RPMI8226 (cell line): ENCODE measurements at places on chromosomes 7 and 10.

DNA sequence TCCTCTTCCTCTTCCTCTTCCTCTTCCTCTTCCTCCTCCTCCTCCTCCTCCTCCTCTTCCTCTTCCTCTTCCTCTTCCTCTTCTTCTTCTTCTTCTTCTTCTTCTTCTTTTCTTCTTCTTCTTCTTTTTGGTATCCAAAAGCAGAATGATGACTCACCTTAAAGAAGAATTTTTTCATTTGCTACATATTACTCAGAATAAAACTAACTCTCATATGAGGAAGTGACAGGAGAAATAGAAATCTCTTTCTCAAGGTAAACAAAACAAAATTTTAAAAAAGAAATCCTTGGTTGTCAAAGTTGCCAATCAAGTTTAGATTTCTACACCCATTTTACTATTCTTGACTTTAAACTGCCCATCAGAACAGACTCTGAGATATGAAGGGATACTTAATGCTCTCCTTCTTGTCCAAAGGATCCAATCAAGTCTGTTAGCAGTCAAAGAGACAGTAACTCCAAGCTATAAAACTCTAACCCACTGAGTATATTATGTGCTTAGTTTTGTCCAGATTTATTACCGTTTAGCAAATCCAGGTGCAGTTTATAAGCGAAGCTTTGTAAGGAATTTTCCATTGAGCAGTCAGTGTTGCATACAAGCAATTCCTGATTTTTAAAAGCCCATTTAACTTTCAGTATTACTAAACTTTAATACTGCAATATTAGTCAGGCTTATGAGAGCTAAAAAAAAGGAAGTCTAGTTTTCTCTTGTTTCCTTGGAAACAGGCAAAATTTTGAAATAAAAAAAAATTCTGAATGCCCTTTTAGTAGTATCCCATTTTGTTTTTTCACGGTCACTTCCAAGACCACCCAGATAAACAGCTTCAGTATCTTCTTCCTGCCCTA is 43.1 kb upstream of the SNX13 start:
- no peak for DNase-seq

DNA sequence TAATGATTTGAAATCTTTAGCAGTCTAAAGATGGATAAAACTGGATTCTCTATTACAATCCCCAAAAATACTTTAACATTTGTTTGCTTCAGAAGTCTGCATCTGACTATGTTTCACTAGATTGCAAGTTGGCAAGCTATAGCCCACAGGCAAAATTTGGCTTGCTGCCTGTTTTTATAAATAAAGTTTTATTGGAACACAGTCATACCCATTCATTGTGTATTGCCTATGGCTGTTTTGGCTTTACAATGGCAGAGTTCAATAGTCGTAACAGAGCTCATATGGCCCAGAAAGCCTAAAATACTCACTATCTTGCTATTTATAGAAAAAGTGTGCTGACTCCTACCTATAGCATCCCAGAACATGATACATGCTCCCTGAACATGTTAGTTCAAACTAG is 89.0 kb upstream of the GPR141 start:
- DNase-seq: no peak

DNA sequence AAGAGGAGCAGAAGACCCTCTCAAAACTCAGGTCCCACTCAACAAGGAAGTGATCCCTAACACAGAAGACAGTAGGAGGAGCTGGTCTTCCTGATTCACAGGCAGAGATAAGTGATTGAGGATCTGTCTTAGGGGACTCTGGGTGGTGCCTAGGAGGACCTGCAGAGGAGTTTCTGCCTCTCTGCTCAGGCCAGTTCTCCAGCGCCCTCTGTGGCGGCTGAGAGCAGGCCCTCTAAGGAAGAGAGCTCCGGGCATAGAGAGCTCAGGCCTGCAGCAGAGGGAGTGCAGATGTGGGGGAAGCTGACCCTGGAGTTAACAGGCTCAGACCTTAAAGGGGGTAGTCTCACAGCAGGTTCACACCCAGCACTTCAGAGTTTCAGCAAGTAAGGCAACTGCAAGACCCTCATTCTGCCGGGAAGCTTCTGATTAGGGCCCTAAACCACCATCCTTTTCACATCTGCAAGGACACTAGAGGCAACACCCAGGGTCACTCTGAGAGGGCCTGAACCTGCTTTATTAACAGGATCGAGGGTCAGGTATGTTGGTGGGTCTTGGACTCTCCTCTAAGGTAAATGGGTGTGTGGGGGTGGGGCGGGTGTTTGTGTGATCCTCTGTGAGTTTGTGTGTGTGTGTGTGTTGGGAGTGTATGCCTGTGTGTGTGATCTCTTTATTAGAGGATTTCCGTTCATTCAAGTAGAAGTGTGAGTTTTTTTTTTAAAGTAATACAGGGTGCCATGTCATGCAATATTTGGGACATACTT is 57.6 kb upstream of the TARP start:
- DNase-seq: no peak

GRCh38 chr10:100735337-100736143 is 9.8 kb upstream of the PAX2 start:
- no peak for DNase-seq

DNA sequence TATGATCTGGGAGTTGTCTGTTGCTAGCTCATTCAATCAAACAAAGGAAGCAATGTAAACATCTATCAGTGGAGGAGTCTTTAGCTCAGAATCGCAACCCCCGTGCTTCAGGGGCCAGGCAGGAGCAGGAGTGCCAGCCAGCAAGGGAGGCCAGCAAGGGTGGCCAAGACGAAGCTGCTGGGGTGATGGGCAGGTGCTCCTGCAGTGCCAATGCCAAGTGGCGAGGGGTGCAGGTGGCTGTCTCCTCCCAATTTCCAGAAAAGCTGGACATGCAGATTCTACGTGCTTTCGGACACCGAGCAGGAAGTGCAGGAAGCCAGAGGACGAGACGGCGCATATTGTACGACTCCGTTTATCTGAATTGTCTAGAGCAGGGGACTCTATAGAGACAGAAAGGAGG is 48.1 kb upstream of the EBF3 start:
- DNase-seq: no peak
